Left cardiac atrium (tissue), 4 donors: ENCODE measurements at places on chromosomes 1 and 21. TPM values are rescaled to one million over a fixed set of nuclear protein-coding genes. Genes with fewer than 3 reads are reported as not detected.

AMPD1 gene
- total RNA-seq, result not detected

C1orf185 gene
- total RNA-seq, result not detected

ZFP69B gene
- total RNA-seq, result 1.2 TPM

GRCh38 chr1:167935216-167936067 lies 1.0 kb upstream of the DCAF6 start:
- DNase-seq, result no peak

GRCh38 chr1:208238710-208239472 lies 5.3 kb downstream of the PLXNA2 start:
- no peak for DNase-seq

DNA sequence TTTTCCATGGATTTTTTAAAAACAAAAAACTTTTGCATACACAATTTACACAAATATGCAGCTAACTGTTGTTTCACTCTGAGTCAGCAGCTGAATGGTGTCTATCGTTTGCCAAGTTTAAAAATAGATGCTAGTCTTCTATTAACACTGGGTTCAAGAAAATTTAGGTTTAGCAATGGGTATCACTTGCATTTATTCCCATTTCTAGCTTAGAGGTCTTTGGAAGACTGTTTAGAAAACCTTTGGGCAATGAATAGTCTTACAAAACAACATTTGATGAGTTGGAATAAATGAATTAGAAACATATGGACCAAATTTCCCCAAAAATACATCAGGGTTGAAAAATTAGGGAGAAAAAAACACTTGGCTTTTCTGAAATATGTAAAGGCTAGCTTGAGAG lies 165.8 kb downstream of the LYPLAL1 start:
- no peak for DNase-seq

GRCh38 chr1:235088907-235089306 lies 39.7 kb downstream of the TOMM20 start:
- no peak for DNase-seq

GRCh38 chr1:99550198-99550597 lies 95.7 kb upstream of the PALMD start:
- no peak for DNase-seq

DNA sequence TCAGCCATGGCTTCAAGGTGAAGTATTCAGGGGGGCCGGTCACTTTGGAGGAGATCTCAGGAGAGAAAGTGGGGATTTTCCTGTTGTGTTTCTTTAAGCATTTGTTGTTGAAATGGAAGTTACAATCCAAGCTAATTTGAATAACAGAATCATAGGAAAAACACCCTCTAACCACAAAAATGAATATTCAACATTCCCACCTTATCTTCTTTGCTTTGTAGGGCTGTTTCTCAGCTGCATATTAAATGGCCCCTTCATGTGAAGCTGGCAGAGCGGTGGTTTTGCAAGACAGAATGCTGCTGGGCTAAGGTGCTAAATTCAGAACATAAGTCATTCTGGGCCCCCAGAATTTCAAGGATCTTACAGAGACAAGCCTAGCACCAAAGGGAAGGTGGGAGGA lies 279.0 kb downstream of the RRAGC start:
- DNase-seq, result no peak

DNA sequence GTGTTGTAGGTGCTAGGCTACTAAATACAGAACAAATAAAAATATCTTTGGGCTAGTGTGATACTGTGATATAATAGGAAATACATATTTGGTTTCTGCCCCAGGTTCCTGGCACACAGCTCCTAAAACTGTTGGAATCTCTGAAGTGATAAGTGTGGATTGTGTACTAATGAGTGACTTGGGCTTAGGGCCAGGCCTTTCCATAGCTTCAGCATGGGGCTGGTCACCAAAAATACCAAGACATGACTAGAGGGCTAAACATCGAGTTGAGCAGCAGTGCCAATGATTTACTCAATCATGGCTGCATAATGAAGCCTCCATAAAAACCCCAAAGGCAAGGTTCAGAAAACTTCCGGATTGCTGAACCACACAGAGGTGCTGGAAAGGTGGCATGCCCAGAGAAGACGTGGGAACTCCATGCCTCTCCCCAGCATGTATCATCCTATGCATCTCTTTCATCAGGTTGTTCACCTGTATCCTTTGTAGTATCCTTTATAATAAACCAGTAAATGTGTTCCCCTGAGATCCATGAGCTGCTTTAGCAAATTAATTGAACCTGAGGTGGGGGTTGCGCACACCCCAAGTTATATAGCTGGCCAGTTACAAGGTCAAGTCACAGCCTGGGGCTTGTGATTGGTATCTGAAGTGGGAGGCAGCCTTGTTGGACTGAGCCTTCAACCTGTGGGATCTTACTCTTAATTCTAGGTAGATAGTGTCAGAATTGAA lies 51.6 kb downstream of the ZMYM4 start:
- peak; percentile 60 for DNase-seq

DNA sequence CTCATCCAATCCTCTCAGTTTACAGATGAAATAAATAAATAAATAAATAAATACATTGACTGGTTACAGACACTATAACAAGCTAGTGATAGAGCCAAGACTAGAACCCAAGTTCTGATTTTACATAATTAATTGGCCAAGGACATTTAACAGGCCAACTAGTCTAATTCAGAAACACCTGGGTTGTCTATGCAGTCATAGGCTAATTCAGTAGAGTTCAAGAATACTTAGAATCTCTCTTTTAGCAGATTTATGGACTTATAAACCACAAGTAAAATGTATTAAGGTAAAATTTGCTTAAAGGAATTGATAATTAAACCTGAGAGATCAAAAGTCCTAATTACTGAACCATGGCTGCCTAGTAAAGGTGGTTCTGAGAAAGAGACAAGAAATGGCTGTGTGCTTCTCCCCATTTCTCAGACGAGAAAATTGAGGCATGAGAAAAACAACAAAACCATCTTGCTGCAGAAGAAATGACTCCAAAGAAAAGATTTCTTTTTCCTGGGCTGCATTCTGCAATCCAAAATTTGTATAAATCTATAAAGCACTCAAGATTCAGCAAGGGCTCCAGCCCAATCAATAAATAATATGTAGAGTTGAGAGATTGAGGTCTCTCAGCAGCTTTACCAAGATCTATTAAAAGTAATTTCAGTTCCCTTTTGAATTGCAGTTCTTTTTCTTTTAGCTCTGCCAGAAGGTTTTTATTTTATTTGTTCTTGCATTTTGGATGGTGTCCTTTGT lies 98.3 kb downstream of the DUSP10 start:
- DNase-seq, result no peak

GRCh38 chr1:180534214-180534613 lies 24.6 kb upstream of the OVAAL start:
- DNase-seq, result no peak

- DNase-seq, result no peak
Observed at GRCh38 chr1:160103658-160104408, 5.4 kb upstream of the IGSF8 start.

GRCh38 chr1:3015744-3016143 lies 5.5 kb upstream of the ACTRT2 start:
- no peak for DNase-seq
